GM12891 (cell line): ENCODE measurements at places on chromosomes 6 and 20.
A peak's percentile ranks its signal among the peaks of the same experiment; 100 is the strongest.

- DNase-seq: peak; percentile 79
Observed at GRCh38 chr20:31833130-31833930, 12.1 kb downstream of the FOXS1 start.

- DNase-seq: no peak
Observed at GRCh38 chr6:81863123-81863522, 110.6 kb upstream of the TENT5A start.

DNA sequence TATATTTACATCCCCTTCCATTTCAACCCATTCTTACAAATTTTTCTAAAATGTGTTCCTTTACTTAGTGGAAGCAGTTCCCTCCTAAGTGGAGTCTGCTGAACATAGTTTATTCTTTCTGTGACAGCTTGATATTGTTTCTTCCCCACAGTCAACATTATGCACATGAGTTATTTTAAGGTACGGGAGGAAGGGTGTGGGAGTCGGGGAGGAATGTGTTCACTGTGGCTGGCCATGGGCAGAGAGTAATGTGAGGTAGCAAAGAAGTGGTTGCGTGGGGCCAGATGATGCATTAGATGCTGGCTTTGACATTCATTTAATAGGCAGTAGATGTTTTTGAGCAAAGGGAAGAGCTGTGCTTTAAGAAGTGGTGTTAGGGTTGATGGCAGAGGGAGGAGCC, 98.5 kb downstream of the ARMC2 start:
- DNase-seq: no peak

DNA sequence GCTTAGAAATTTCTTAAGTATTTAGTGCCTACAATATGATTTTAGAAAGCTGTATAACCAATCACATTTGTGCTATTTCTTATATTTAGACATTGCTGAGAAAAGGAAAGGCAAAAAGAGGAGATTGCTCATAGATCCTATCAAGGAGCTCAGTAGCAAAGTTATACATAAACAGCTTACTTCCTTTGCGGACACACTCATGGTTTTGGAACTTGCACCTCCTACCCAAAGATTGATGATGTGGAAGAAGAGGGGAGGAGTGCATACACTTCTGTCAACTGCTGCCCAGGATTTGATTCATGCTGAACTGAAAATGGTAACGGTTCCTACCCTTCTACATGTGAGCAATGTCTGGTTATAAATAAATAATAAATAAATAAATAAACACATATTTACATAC, 16.7 kb downstream of the RAD21L1 start:
- no peak for DNase-seq

DNA sequence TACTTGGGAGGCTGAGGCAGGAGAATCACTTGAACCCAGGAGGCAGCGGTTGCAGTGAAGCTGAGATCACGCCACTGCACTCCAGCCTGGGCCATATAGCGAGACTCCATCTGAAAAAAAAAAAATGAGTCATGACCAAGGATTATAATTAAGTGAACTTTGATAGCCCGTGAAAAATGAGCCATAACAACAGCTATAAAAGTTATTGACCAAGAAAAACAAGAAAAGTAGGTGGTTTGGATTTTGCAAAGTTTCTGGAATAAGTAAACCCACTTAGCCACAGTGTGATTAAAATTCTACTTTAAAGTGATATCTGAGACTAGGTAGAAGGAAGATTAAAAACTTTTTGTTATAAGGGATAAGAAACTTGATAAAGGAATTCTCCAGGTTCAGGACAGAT, 25.9 kb upstream of the BCLAF1 start:
- DNase-seq: no peak

- no peak for DNase-seq
Observed at GRCh38 chr20:39145921-39146320, 183.8 kb downstream of the DHX35 start.

- no peak for DNase-seq
Observed at GRCh38 chr6:152669895-152670294, 27.8 kb upstream of the MYCT1 start.

GRCh38 chr6:71507183-71507582, 218.6 kb downstream of the OGFRL1 start:
- DNase-seq: no peak

DNA sequence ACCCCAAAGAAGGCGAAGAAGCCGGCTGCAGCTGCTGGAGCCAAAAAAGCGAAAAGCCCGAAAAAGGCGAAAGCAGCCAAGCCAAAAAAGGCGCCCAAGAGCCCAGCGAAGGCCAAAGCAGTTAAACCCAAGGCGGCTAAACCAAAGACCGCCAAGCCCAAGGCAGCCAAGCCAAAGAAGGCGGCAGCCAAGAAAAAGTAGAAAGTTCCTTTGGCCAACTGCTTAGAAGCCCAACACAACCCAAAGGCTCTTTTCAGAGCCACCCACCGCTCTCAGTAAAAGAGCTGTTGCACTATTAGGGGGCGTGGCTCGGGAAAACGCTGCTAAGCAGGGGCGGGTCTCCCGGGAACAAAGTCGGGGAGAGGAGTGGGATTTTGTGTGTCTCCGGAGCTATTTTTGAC, 69.6 kb downstream of the HFE start:
- DNase-seq: no peak

DNA sequence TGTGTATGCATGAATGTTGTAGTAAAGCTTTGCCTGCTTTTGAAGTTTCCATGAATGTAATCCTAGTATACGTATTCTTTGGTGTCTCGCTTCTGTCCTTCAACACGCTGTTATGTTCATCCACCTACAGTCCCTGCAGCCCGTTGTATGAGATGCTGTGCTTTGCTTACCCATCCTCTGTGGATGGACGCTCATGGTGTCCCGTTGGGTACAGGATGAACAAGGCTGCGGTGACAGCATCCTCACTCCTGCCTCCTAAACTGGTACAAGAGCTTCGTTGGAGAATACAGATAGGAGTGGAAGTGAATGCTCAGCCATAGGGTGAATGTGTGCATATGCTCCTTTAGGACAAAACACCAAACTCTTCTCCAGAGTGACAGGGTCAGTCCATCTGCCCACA, 366.2 kb downstream of the ZFAND3 start:
- DNase-seq: no peak

DNA sequence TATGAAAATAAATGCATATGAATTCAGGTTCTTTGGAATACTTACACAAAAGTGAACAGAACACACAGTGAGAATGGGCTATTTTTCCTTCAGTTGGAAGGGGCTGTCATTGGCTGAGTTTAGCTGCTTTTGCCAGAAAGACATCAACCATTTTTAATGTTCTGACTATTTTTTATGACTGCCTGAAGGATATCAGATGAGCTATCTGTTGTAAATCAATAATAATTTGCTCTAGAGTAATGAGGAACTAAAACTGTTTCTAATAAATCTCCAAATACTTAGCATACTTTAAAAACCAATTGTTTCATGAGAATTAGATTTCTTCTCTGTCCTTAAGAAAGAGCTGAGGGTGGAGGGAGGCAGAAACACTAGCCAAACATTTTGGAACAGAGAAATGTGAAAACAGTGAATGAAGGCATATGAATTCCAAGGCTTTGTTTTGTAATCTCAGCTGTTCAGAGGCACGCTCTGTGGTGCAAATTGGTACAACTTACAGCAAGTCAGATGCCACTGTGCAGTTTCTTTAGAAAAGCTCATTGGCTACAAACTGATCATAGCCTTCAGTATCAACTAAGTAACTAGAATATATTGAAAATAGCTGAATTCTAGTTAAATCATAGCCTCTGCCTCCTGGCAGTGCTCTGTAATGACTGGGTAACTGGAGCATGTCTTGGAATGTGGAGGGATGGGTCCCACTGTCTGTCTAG, 228.9 kb upstream of the JAG1 start:
- no peak for DNase-seq

DNA sequence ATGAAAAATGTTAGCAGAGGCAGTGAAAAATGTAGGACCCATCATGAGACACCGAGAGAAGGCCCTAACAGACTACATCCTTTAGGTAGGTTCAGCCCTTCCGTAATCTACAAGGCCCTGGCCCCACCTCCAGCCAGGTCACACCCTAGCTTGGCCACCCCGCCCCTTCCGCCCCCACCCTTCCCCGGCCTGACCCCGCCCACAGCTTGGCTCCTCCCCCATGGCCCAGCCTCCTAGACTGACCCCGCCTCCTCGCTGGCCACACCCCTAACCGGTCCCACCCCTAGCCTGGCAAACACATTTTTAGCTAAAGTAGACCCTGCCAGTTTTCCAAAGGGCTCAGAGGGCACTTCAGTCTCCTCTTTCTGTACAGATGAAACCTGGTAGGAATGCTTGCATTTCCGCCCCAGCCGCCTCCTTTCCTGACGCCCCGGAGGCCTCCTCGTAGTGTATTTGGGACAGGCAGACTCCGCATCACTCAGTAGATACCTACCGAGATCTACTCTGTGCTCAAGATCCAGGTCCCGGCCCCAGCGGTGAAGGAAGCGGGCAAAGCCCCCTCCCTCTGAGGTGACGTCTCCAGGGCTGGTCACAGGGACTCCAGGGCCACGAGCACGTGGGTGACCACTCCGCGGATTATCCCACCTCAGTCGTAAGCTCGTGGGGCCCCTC, 443.5 kb downstream of the PREX1 start:
- no peak for DNase-seq

GRCh38 chr20:51446656-51447055, 95.9 kb downstream of the NFATC2 start:
- no peak for DNase-seq

GRCh38 chr6:24752917-24753492, 21.7 kb upstream of the GMNN start:
- DNase-seq: no peak

DNA sequence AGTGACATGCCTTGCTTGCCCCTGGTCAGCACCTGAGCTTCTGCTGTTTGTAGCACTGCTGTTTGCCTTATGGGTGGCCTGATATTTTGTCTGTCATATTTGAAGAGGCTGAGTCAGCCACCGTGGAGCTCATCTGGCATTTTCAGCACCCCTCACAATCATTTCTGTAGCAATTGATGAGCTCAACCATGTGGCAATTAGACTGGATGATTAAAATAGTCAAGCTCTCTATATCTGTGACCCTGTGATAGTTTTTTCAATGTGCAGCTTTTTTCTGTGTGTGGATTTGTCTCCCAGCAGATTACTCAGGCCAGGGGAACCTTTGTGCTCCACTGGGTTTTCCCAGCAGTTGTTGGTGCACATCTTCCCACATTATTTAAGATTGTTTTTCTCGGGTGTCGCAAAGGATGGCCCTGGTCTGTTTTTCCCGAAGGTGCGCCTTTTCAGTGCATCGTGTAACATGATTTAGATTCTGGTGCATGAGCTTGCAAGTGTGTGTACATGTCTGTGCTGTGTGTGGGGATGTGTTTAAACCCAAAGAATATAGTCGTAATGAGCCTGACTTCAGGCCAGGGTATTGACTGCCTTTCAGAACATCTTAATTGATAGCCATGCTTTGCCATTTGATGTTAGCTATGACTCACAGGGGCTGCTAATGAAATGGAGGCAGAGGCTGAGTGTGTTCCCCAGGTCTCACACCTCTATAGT, 31.6 kb upstream of the GLP1R start:
- no peak for DNase-seq

DNA sequence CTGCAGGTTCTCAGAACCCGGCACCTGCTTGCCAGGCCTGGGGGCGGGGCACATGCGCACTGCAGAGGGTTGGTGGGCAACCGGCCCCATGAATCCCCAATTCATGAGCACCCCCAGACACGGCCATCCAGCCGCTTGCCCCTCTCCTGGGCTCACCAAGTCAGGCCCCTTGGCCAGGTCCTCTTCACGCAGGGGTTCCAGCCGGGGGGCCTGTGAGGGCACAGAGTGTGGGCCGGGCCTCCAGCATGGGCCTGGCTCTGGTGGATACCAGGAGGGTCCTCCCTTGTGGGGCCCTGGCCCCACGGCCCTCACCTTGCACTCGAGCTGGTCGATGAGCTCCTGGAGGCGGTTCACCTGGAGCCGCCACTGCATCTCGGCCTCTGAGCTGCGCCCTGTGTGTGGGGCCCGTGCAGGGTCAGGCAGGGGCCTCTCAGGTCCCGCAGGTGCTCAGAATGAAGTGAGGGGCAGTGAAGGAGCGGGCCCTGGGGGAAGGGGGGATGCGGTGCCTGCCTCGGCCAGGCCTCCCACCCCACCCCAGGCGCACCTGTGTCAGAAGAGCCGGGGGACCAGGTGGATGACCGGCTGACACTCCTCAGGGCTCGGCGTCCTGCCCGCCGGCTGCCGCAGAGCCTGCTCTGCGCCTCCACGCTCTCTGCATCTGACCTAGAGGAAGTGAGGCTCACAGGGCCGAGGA, 2.6 kb upstream of the C20orf144 start:
- DNase-seq: no peak

- DNase-seq: no peak
Observed at GRCh38 chr6:1496836-1497760, 107.7 kb downstream of the FOXF2 start.

DNA sequence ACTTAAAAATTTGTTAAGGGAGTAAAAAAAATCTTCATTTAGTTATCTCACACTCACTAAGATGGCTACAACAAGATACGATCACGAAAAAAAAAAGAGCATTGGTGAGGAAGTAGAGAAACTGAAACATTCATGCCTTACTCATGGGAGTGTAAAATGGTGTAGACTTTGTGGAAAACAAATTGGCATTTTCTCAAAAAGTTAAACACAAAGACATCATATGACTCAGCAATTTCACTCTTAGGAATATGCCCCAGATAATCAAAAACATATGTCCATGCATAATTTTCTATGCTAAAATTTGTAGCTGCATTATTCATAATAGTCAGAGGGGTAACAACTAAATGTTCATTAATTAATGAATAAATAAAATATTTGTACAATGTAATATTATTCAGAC, 120.9 kb upstream of the IRAK1BP1 start:
- DNase-seq: no peak

DNA sequence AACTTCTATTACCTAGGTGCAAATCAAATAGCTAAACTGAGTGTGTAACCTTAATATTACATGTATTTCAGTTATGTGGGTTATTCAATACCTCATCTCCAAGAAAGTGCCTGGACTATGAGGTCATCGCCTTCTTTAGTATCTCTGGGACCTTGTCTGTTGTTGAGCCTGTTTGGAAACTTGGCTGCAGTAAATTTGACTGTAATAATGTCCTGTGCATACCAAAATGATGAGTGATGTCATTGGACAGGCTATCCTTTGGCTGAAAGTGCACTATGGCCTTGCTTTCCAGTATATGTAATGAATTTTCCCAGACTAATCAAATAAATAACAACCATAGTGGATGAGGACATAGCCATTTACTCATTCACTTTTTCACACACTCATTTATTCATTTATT, 455.1 kb downstream of the ADGRB3 start:
- no peak for DNase-seq

- no peak for DNase-seq
Observed at GRCh38 chr20:58783511-58784011, 67.1 kb downstream of the GNAS-AS1 start.
